ENCODE measurements at places on chromosomes 5 and 9. TPM values are rescaled to one million over a fixed set of nuclear protein-coding genes. Genes with fewer than 3 reads are reported as not detected.

GRCh38 chr5:16855485-16855884 lies 80.6 kb downstream of the MYO10 start:
- DNase-seq = no peak

The IL5 gene
- polyA plus RNA-seq = 0.53 TPM

DNA sequence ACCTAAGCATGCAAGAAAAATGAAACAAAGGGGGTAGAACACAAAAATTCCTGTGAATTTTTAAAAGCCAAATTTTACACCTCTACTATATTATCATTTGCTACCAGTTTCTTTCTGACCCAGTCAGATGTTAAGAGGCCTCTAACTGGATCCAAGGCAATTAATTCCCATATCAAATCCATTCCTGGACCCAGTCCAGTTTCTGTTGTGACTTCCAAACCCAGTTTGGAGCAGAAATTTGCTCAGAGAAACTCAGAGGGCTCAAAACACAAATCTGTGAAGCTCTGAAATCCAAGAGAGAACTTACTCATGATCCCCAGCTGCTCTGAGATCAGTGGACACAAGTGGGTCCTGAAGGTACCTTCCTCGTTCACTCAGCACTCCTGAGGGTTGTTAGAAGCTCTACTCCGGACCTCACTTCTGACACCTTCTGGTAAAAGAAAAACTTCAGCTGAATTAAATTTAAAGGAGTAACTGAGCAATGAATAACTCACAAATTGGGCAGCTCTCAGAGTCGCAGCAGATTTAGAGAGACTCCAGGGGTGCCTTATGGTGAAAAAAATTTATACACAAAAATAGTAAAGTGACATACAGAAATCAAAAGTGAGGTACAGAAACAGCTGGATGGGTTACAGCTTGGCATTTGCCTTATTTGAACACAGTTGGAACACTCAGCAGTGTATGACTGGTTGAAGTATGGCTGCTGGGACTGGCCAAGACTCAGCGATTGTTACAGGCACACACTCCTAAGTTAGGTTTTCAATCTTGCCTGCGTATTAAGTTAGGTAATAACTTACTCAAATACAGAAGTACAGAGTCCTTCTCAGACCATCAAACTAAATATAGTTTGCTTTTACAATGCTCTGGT lies 32.4 kb downstream of the INSL4 start:
- DNase-seq = peak; percentile 2

DNA sequence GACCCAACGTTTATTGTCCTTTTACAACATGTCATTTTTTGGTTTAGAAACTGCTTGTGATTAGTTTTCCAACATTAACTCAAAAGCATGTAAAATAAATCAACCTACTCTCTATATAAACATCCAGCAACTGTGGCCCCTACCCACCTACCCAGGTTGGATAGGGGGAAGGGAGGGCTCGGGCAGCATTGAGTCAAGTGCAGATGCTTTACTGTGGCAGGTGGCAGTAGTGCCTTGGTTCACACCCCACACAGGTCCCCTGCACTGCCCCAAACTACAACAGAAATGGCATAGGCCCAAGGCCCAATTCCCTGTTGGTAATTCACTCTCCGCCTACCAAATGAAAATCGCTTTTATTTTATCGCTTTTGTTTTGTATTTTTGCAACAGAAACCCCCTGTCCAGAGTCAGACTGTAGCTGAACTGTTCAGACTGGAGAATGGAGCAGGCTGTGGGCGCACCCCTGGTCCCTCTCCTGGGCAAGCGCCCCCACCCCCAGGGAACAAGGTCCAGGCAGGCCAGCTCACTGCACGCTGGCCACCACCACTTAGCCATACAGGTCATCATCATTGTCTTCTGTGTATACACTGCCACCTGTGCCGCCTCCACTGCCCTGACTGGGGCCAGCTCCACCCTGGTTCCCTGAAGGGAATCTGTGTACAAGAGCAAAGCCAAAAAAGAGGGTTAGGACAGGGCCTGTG lies 15.7 kb downstream of the VCP start:
- no peak for DNase-seq

GRCh38 chr9:83240671-83241070 lies 177.7 kb upstream of the RASEF start:
- no peak for DNase-seq

The RANBP3L gene
- 8.0 TPM for polyA plus RNA-seq

DNA sequence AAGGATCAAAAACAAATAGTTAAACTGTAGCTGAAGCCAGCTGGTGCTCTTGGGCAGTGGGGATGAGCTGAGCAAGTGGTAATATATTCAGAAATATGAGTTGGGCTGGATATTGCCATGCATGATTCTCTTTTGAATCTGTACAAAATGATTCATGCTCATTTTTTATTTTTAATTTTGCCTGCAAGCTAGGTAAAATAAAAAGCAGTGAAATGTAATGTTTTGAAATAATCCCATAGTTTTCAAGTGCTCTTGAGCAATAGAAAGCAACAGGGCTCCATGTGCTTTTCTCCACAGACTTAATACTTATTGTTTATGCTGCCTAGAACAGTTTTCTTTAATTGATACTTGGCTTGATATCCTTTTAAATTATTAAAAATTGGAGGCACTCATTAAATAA lies 489.3 kb downstream of the TLE4 start:
- no peak for DNase-seq

The INSL6 gene
- 0.60 TPM for polyA plus RNA-seq
